ENCODE measurements at places on chromosomes 7 and 10. TPM values are rescaled to one million over a fixed set of nuclear protein-coding genes. Genes with fewer than 3 reads are reported as not detected.
A peak's percentile ranks its signal among the peaks of the same experiment; 100 is the strongest.

The TMEM213 gene
- total RNA-seq: not detected

The RNF32 gene
- 2.8 TPM for total RNA-seq

GRCh38 chr7:142329062-142329790 lies 71.4 kb upstream of the PRSS58 start:
- no peaks in the 10 kb centered on the region for H3K27me3 ChIP-seq
- no peaks in the 10 kb centered on the region for H3K4me1 ChIP-seq
- no peak overlapping the region for H3K4me3 ChIP-seq
- no peaks in the 10 kb centered on the region for H3K36me3 ChIP-seq

- no peak overlapping the region for H3K27ac ChIP-seq
- H3K27me3 ChIP-seq: no peaks in the 10 kb centered on the region
- no peak overlapping the region for H3K4me3 ChIP-seq
- no peak for DNase-seq
- H3K36me3 ChIP-seq: no peaks in the 10 kb centered on the region
- peaks cover 5% of the 10 kb centered on the region for H3K4me1 ChIP-seq
Measured at GRCh38 chr10:78214955-78215354, 181.3 kb downstream of the RPS24 start.

DNA sequence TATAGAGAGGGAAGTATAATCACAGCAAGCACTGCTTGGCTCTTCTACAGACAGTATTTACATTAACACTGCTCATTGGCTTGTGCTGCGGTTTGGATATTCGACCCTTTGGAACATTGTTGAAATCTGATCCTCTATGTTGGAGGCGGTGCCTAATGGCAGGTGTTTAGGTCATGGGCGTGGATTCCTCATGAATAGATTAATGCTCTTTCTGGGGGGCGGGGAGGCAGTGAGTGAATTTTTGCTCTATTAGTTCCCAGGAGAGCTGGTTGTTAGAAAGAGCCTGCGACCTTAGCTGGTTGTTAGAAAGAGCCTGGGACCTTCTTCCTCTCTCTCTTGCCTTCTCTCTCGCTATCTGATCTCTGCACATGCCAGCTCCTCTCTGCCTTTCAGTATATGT lies 77.3 kb upstream of the SVIL start:
- peaks cover 4% of the 10 kb centered on the region for H3K4me1 ChIP-seq
- no peak overlapping the region for H3K27ac ChIP-seq
- peak; percentile 81 for DNase-seq
- H3K36me3 ChIP-seq: no peaks in the 10 kb centered on the region
- H3K4me3 ChIP-seq: no peak overlapping the region
- no peaks in the 10 kb centered on the region for H3K27me3 ChIP-seq

DNA sequence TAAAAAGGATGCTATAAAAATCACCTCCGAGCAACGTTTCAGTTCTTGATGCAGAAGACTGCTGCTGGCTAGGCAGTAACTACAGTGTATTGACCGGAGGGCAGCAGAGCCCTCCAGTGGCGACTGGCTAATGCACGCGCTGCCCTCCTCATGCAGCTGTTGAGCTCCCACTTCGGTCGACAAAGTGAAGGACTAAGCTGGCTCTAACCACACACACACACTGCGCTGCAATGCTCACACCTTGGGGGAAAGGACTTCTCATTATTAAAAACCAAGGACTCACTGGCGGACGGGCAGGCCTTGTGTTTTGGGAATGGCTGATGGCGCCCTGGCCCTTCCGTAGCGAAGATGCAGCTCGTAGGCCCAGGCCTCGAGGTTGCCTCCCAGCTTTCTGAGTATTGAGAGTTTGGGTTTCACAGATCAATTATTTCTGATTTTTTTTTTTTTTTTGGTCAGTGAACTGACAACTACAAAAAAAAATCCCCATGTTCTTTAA lies 120.9 kb upstream of the DIP2C start:
- H3K36me3 ChIP-seq: peaks cover 25% of the 10 kb centered on the region
- no peaks in the 10 kb centered on the region for H3K4me1 ChIP-seq
- no peak overlapping the region for H3K27ac ChIP-seq
- H3K4me3 ChIP-seq: no peak overlapping the region

DNA sequence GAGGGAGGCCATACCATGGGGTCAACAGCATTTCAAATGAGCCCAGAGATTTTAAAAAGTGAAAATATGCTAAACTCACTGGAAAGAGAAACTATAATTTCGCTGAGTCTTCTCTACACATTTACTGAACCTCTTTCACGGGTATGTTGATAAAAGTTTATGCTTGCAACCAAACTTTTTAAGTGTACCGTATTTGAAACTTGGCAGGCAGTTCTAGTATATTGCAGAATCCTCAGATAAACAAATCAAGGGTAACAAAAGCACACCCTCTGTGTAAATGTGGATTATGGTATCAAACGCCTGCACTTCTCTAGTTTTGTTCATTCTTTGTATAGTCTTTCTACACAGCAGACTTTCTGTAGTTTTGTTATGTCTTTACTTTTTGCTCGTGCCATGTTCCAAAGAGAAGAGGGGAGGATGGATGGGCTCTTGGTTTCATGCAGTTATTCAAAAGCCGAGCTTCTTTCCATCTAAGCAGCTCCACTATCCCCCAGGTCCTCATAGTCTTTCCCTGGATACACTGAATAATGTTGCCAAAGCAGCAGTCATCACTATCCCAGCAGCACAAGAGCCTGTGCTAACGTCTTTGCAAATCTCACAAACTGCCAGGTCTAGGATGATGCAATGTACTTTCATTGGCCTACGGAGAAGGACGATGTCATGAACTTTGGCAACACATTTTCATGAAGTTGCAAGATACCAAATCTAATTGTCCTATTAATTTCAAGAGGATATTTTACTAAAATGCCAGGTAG lies 131.2 kb downstream of the MPP7 start:
- no peaks in the 10 kb centered on the region for H3K36me3 ChIP-seq
- no peaks in the 10 kb centered on the region for H3K27me3 ChIP-seq
- no peak overlapping the region for H3K27ac ChIP-seq
- H3K4me3 ChIP-seq: no peak overlapping the region
- no peaks in the 10 kb centered on the region for H3K4me1 ChIP-seq

DNA sequence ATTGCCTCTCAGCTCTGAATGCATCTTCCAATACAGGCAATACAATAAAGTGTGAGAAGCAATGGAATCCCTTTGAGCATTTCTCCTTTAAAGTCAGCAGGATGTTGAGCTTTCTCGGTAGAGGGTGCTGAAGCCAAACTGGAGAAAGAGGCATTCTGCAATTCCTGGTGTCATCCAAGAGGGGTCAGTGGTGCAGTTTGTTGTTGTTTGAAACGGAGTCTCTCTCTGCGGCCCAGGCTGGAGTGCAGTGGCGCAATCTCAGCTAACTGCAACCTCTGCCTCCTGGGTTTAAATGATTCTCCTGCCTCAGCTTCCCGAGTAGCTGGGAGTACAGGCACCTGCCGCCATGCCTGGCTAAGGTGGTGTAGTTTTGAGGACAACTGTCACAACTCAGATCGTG lies 486.5 kb downstream of the CALN1 start:
- H3K36me3 ChIP-seq: no peaks in the 10 kb centered on the region
- H3K4me3 ChIP-seq: no peak overlapping the region
- H3K4me1 ChIP-seq: no peaks in the 10 kb centered on the region
- no peaks in the 10 kb centered on the region for H3K27me3 ChIP-seq
- no peak overlapping the region for H3K27ac ChIP-seq

- H3K4me1 ChIP-seq: no peaks in the 10 kb centered on the region
- no peak overlapping the region for H3K4me3 ChIP-seq
- no peak overlapping the region for H3K27ac ChIP-seq
- peaks cover 24% of the 10 kb centered on the region for H3K36me3 ChIP-seq
- H3K27me3 ChIP-seq: no peaks in the 10 kb centered on the region
- no peak for DNase-seq
Measured at GRCh38 chr7:5388905-5389433, 34.7 kb downstream of the TNRC18 start.

DNA sequence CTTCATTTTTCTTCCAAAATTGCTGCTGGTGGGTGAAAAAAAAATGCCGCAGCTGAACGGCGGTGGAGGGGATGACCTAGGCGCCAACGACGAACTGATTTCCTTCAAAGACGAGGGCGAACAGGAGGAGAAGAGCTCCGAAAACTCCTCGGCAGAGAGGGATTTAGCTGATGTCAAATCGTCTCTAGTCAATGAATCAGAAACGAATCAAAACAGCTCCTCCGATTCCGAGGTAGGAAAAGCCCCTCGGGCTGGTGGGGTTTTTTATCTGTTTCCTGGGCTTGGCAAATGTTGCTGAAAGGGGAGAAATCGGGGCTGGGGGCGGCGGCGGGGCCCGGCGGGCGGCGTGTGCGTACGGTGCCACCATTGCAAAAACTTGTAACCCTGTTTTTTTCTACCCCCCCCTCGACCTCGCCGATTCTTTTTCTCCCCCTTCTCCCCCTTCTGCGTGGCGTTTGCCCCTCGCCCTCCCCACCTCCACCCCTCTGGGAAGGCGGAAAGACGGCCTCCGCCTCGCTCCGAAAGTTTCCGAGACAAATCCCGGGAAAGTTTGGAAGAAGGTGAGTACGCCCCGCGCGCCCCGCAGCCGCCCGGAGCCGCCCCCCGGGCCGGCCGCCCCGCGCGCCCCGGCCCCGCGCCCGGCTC lies 789 bp downstream of the TCF7L2 start:
- peak overlapping the region; percentile 74 for H3K4me3 ChIP-seq
- peaks cover 3% of the 10 kb centered on the region for H3K4me1 ChIP-seq
- H3K36me3 ChIP-seq: no peaks in the 10 kb centered on the region
- no peaks in the 10 kb centered on the region for H3K27me3 ChIP-seq

DNA sequence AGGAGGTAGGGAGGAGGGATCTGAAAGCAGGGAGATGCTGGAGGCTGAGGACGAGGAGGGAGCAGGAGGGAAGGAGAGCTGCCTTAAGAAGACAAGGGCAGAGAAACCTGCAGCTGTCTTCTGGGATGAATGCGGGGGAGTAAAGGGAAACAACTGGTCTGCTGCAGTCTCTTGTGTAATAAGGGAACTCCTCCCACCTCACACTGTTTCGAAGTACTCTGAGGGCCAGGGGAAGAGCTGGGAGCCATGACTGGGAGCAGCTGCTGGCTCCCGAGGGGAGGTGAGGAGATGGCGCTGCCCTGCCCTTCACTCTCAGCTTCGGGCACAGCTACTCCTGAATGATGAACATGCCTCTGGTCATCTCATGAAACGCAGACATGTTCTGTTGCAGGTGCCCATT lies 65.1 kb downstream of the CLEC2L start:
- H3K4me3 ChIP-seq: no peak overlapping the region
- DNase-seq: peak; percentile 59
- H3K27ac ChIP-seq: no peak overlapping the region
- peaks cover 9% of the 10 kb centered on the region for H3K36me3 ChIP-seq
